Stomach (tissue), 19 donors: ENCODE measurements at places on chromosomes 4 and X.

- DNase-seq: no peak
These were observed 763.7 kb downstream of the PDHA2 start for GRCh38 chr4:96603641-96604040.

- no peak for DNase-seq
These were observed 248.5 kb upstream of the PSAPL1 start for GRCh38 chr4:7683126-7683703.

DNA sequence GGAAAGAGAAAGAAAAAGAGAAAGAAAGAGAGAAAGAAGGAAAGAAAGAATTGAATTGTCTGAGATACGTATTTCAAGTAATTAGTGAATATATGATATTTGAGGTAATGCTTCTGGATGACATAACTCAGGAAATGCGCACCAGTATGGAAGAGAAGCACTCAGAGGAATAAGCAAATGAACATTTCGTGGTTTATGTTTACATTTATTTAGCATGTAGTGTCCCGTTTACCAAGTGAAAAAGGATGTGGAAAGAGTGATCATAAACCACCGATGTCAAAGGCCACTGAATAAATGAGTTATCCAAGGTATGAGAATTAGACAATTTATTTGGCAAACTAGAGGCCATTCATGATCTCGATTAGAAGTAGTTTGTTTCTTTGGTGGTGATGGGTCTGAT lies 200.4 kb downstream of the ARAP2 start:
- DNase-seq: no peak

GRCh38 chr4:70559211-70559830 lies 32.7 kb upstream of the AMBN start:
- DNase-seq: peak; percentile 82

DNA sequence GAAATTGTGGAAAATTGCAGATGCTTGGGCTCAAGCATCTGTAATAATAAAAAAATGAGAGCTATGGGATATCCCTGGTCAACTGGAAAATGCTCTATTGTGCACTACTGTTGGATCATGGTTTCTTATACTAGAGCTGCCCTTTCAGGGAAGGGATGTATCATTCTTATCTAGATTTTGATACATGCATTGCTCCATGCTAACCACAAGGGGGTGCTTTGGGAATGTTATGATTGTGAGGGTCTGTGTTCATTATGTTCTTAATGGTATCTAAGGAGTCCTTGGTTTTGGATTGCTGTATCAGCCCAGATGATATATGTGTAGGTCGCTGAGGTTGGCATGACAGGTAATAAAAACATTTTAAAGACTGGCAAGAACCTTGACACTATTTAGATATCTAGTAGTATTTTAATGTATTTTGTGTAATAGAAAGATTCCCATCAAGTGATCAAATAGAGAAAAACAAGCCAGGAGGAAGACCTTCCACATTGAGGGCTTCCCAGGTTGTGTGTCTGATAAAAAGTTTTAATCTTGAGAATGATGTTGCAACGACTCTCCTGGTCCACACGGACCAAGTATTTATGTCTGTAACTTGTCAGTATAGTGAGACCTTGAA lies 49.2 kb upstream of the TLR2 start:
- no peak for DNase-seq

DNA sequence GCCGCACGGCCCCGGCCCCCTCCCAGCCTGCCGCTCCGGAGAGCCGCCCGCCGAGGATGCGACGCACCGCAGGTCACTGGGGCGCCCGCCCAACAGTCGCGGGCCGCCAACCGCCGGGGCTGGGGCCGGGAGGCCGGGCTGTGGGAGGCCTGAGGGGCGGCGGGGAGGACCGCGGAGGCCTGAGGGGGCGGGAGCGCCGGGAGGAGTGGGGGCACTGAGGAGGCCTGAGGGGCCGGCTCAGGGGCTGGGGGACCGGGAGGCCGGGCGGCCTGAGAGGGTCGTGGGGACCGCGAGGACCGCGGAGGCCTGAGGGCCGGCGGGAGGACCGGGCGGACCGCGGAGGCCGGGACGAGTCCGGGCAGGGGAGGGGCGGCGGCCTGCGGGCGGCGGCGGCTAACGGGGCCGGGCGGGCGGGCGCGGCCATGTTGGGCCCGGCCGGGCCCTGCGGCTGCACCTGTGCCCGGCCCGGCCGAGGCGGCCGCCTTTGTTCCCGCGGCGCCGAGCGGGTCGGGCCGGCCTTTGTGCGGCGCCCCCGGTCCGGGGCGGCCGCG lies 353 bp downstream of the NSD2 start:
- DNase-seq: no peak

- no peak for DNase-seq
These were observed 44.0 kb upstream of the STK26 start for GRCh38 chrX:131979116-131979515.

- no peak for DNase-seq
These were observed 627.8 kb upstream of the SLIT2 start for GRCh38 chr4:19623866-19624265.

DNA sequence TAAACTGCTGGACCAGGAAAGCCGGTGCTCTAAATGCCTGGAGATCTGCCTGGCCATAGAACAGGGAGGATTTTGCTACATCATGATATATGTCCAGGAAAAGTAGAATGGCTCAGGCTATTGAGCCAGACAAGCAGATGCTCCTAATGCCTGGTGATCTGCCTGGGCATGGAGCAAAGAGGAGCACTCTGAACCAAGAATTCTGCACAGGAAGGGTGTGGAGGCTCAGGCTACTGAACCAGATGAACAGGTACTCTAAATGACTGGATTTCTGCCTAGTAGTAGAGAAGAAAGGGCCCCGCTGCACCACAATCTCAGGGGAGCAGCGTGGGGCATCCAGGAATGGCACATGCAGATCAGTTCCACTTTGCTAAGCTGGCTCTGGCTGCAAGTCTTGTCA lies 607.9 kb downstream of the ANKRD50 start:
- no peak for DNase-seq

GRCh38 chrX:95055991-95056390 lies 1382.0 kb downstream of the FAM133A start:
- DNase-seq: no peak

- DNase-seq: no peak
These were observed 23.8 kb downstream of the VSIG4 start for GRCh38 chrX:66015900-66016689.

GRCh38 chr4:118989098-118990080 lies 100.7 kb downstream of the SYNPO2 start:
- no peak for DNase-seq

GRCh38 chrX:53085661-53086229 lies 3.6 kb downstream of the TSPYL2 start:
- DNase-seq: no peak

GRCh38 chr4:118099106-118099505 lies 64.8 kb downstream of the NDST3 start:
- no peak for DNase-seq

DNA sequence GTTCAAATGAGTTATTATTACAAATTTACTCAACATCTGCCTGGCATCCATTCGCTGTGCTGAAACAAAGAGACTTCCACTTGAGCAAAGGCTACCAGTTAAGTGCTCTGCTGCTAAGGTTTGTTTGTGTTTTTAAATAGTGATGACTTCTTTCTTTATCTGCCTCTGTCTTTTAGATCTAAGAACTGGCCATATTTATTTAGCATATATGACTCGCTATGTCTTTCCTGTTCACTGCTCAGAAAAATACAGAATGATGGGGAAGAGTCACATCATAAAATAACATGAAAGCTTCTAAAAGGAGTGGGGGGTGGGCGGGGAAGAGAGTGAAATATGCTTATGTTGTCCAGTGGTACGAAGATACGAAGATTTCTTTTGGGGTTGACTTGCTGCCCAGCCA lies 322.2 kb downstream of the GPAT3 start:
- no peak for DNase-seq

DNA sequence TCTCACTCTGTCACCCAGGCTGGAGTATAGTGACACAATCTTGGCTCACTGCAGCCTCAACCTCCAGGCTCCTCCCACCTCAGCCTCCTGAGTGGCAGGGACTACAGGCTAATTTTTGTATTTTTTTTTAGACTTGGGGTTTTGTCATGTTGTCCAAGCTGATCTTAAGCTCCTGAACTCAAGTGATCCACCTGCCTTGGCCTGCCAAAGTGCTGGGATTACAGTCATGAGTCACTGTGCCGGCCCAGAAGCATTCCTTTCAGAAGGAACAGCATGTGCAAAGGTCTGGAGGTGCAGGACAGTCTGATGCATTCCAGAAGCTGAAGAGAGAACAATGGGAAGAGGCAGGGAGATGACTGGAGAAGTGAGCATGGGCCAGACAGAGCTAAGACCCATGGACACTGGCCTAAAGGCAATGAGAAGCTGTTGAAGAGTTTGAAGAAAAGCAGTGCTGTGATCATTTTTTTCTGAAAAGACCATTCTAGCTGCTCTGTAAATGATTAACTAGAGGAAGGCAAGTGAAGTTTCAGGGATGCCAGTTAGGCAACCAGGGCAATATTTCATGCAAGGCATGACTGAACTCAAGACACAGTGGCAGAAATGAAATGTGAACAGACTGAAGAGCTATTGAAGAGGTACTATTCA lies 43.2 kb downstream of the MANBA start:
- DNase-seq: no peak

GRCh38 chr4:85761803-85762528 lies 287.0 kb downstream of the ARHGAP24 start:
- peak; percentile 82 for DNase-seq

DNA sequence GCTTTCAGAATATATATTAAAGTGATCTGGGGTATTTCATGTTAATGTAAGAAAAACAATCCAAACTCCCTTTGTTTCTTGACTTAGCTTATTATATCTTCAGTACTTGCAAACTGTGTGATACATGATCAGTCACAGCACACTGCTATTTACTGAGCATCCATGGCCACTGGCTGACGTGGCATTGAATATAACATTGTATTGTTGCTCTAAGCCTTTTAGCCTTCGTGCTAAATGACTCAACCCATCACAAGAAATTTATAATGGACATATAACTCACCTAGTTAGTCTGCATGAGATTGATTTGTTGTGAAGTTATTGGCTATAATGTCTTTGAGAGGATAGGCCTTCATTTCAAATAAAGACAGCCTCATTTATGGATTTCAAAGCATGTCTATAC lies 642.6 kb downstream of the IL1RAPL1 start:
- no peak for DNase-seq

GRCh38 chr4:99221980-99222379 lies 2.9 kb upstream of the ADH6 start:
- DNase-seq: no peak

- no peak for DNase-seq
These were observed 69.0 kb upstream of the IL15 start for GRCh38 chr4:141567326-141567915.

DNA sequence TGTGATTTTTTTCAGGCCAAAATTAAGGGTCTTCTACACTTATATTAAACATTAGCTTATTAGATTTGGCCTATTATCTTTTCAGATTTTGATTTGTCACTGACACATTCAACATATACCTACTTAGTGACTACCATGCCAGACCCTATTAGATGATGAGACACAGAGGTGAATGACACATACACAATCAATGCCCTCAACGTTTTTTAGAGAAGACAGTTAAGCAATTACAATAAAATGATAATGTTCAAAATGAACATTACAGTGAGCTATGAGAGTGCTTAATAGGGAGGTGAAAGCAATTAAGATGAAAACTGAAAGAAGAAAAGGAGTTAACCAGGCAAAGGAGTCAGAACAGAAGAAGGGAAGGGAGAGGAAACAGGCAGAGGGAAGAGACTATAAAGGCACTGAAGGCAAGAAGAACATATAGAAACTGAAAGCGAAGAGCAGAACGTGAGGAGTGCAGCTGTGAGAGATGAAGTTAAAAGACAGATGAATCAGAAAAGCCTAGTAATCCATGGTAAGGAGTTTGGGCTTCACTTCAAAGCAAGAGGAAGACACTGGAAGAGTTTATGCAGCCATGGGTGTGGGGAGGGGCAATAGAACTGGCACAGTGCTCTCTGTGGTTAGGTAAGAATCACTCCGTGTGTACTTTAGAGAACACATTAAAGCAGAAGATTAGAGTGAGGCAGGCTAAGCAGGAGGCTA lies 119.0 kb downstream of the REELD1 start:
- no peak for DNase-seq

- no peak for DNase-seq
These were observed 6.2 kb upstream of the FHDC1 start for GRCh38 chr4:152929888-152930287.

- no peak for DNase-seq
These were observed 7.1 kb downstream of the FAT4 start for GRCh38 chr4:125321709-125322365.

GRCh38 chr4:14871676-14872430 lies 130.4 kb upstream of the CPEB2 start:
- no peak for DNase-seq

- DNase-seq: no peak
These were observed 907.6 kb downstream of the FSTL5 start for GRCh38 chr4:161256172-161256571.

DNA sequence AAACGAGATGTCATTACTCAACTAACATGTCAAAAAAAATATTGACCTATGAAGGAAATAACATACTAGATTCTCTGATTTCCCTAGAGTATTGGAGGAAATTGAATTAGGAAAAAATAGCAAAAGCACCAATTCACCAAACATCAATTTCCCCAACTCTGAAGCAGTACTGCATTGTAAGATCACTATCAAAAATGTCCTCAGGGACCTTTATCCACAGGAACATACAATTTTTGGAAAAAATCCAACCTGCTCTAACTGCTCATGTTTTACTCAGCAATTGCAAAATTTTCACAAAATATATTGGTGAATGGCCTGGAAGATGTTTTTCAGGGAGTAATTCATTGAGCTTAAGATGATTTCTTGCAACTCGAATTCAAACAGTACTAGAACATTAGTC lies 239.0 kb upstream of the GIMD1 start:
- DNase-seq: no peak

- no peak for DNase-seq
These were observed 54.3 kb downstream of the ZFYVE28 start for GRCh38 chr4:2363951-2364653.

- no peak for DNase-seq
These were observed 354.7 kb downstream of the ANK2 start for GRCh38 chr4:113404167-113404571.

DNA sequence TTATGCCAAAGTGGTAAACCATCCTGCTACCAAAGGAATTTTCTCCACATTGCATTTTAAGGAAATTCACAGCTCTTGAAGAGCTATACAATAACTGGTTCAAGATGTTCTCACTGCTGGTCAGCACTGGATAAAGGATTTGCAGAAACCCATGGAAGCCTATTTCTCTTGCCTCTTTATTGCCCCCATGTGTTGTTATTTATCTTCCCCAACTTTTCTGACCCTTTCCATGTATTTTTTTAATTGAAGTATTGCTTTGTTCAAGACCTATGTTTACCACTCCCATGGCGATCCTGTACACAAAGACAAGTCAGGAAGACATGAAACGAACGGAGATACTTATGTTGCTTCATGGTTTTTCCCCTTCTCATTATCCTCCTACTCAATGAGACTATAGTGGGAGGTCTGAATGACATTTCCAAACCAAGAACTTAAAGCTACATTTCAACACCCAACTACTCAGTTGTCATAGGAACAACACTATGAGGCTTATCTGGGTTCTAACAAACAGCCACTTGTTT lies 566.4 kb upstream of the DIPK2B start:
- peak; percentile 43 for DNase-seq

- DNase-seq: no peak
These were observed 11.0 kb downstream of the DHRSX start for GRCh38 chrX:2489446-2490445.

GRCh38 chr4:126071346-126072333 lies 756.9 kb downstream of the FAT4 start:
- DNase-seq: peak; percentile 54

- DNase-seq: no peak
These were observed 32.1 kb downstream of the FBXW7 start for GRCh38 chr4:152503653-152504290.
